ENCODE measurements at places on chromosomes 12 and 14. TPM values are rescaled to one million over a fixed set of nuclear protein-coding genes. Genes with fewer than 3 reads are reported as not detected.

GRCh38 chr14:104602933-104603325 lies 1.6 kb downstream of the TMEM179 start:
- H3K4me1 ChIP-seq: peaks cover 7% of the 10 kb centered on the region
- H3K36me3 ChIP-seq: no peaks in the 10 kb centered on the region
- H3K27me3 ChIP-seq: peaks cover 79% of the 10 kb centered on the region
- no peak overlapping the region for H3K27ac ChIP-seq
- no peak for DNase-seq
- H3K4me3 ChIP-seq: no peak overlapping the region

GRCh38 chr12:113573148-113573547 lies 101.5 kb upstream of the LHX5 start:
- H3K4me3 ChIP-seq: no peak overlapping the region
- DNase-seq: no peak
- no peaks in the 10 kb centered on the region for H3K27me3 ChIP-seq
- H3K36me3 ChIP-seq: no peaks in the 10 kb centered on the region
- H3K27ac ChIP-seq: no peak overlapping the region
- H3K4me1 ChIP-seq: no peaks in the 10 kb centered on the region

DNA sequence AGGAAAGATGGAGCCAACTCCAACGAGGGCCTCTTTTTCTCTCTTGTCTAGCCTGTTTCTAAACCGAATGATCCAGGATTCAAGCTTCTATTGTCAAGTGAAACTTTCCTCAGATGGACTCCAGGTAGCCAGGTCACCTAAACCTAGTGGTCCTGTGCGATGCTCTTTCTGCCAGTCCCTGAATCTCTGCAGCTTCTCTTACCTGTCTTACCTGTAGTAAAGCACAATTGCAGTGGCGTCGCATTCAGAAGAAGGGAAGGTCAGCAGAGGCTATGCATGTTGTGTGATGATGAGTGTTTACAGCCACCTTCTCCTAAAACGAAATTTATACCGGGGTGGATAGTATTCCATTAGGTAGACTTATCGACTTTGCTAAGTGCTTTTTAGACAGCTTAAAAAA lies 47.4 kb upstream of the TRAF3 start:
- no peak overlapping the region for H3K4me3 ChIP-seq
- no peaks in the 10 kb centered on the region for H3K27me3 ChIP-seq
- no peak overlapping the region for H3K27ac ChIP-seq
- H3K36me3 ChIP-seq: peaks cover 61% of the 10 kb centered on the region
- H3K4me1 ChIP-seq: no peaks in the 10 kb centered on the region

DNA sequence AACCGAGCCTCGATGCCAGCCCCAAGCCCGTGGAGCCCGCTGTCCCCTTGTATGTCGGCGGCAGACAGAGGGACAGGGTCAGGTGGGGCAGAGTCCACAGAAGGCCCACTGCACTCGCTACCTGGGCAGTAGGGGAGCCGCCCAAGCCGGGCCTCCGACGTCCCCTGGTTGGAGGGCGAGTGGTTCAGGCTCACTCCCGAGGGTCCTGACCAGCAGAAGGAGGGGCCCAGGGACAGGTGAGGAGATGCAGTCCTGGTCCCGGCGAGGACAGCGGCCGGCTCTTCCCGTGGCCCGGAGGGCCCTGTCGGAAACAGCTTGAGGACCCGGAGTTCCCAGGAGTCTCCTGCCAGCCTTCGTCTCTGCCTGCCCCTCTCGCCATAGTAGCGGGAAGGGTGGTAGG lies 216.7 kb upstream of the SFSWAP start:
- no peaks in the 10 kb centered on the region for H3K36me3 ChIP-seq
- H3K27ac ChIP-seq: no peak overlapping the region
- H3K27me3 ChIP-seq: no peaks in the 10 kb centered on the region

- peaks cover 4% of the 10 kb centered on the region for H3K4me1 ChIP-seq
- H3K4me3 ChIP-seq: no peak overlapping the region
- DNase-seq: no peak
- H3K27ac ChIP-seq: no peak overlapping the region
- H3K27me3 ChIP-seq: no peaks in the 10 kb centered on the region
Observed at GRCh38 chr14:90820958-90821357, 4.7 kb upstream of the TTC7B start.

DNA sequence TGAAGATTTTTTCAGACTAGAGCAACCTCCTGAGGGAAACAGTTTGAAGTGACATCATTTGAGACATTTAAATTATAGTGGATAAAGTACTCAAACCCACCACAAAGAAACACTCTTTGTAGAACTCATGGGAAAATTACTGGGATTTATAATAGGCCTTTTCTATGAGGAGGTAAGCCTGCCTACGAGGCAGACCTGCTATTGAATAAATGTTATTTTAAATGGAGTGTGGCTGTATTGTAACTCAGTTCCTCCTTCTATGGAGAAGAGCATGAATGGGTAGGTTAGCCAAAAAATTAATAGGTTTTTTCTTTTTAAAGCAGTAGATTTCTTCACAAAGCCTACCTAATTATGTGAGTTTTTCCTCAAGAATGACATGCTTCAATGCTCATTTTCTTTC lies 63.7 kb upstream of the PLEKHA5 start:
- no peak for DNase-seq
- no peak overlapping the region for H3K4me3 ChIP-seq
- H3K27ac ChIP-seq: no peak overlapping the region
- H3K4me1 ChIP-seq: no peaks in the 10 kb centered on the region
- no peaks in the 10 kb centered on the region for H3K36me3 ChIP-seq

DNA sequence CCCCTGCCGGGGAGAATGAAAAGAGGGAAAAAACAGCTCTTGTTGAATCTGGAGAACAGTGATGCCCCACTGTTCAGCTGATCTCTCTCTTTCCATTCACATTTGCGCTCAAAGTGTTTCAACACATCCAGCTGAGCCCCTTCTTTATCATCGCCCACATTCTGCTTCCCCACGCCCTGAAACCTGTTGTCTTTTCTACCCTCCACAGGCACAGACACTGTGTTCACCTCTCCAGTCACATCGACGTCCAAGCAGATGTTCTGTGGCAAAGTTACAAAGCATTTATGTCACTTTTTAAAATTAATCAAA lies 338.7 kb downstream of the EGLN3 start:
- no peaks in the 10 kb centered on the region for H3K27me3 ChIP-seq
- no peaks in the 10 kb centered on the region for H3K36me3 ChIP-seq
- H3K4me3 ChIP-seq: no peak overlapping the region
- no peaks in the 10 kb centered on the region for H3K4me1 ChIP-seq
- H3K27ac ChIP-seq: no peak overlapping the region
- DNase-seq: no peak

DNA sequence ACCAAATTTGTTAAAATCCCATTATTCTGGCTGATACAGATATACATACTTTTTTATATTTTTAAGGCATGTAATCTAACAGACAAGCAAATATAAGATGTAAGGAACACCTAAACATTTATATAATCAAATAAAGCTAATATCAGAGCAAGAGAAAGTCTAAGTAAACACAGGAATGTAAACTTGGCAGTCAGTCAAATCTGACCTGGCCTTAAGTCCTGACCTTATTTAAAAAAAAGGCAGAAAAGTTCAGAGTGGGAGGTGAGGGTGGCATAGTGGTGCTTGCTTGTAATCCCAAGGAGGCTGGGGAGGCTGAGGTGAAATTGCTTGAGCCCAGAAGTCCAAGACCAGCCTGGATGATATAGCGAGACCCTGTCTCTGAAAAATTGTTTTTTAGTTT lies 152.6 kb downstream of the DERA start:
- no peak overlapping the region for H3K27ac ChIP-seq
- H3K36me3 ChIP-seq: no peaks in the 10 kb centered on the region
- H3K27me3 ChIP-seq: no peaks in the 10 kb centered on the region

GALNT9 gene
- total RNA-seq: 3.5 TPM

DNA sequence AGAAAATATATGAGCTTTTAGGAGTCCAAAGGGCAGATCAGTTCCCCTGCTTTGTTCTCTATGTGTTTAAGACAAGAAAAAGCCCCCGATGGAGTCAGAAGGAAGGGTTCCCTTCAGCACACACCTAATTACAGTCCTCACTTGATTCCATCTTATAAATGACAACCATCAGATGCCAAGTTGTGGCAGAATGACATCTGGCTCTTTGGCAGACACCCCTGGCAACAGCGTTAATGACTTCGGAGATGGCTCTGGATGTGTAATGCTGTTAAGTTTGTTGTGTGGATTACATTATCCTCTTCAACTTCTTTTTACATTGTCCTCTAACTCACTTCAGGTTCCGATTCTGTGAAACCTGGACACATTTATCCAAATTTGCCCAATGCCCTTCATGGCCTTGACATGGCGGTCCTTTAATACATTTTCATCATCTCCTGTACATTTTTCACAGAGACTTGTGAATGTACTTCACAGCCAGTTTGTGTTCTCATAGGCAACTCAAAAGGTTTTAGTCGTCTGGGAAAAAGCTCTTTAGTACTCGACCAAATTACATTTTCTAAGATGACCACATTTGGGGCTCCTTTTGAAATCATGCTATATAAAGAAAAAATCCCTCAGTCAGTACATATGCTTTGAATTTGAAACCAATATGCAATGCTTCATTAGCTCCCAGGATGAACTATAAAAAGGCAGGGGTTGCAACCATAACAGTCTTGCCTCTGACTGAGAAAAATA lies 667.8 kb downstream of the NOVA1 start:
- no peak for DNase-seq
- no peaks in the 10 kb centered on the region for H3K36me3 ChIP-seq
- no peaks in the 10 kb centered on the region for H3K27me3 ChIP-seq
- H3K4me3 ChIP-seq: no peak overlapping the region
- H3K27ac ChIP-seq: no peak overlapping the region
- H3K4me1 ChIP-seq: no peaks in the 10 kb centered on the region

DNA sequence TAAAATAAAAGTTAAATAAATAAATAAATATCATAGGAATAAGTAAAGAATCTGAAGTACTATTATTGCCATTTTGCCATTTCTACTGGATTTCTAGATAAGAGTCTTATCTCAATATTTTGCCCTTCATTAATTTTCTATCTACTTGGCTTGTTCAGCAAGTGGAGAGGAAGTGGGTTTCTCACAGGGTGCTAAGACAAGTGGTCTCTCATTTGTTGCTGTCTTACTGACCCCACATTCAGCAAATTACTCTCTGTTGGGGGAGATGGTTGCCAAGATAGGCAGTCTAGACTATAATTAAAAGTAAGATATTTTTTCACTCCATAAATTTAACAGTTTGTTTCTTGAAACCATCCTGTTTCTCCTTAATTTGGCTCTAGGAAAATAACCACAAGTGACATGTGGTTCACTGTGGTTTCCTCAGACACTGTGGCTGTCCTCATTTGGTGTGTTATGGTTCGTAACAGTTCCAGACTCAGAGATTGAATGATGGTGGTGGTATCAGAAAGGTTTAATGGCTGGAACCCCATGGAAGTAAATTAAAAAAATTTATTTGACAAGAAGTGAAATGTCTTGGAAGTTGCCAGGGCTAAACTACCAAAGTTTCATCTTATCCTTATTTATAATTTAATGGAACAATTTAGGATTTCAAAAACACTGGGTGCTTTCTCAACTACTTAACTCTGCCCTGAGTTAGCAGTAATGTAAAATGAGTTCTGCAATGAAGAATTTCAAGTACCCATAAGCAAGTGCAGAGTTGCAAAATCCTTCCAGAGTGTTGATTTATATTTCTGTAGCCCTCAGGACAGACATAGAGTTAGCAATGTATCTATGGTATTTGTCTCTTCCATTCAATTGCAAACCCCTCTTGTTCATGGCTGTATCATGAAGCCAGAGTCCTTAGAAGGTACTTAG lies 214.8 kb downstream of the MSRB3 start:
- no peak overlapping the region for H3K27ac ChIP-seq
- H3K36me3 ChIP-seq: no peaks in the 10 kb centered on the region
- no peaks in the 10 kb centered on the region for H3K27me3 ChIP-seq
- no peak overlapping the region for H3K4me3 ChIP-seq

All from sigmoid colon (tissue), 7 donors.